ENCODE measurements at places on chromosomes 6 and 20. TPM values are rescaled to one million over a fixed set of nuclear protein-coding genes. Genes with fewer than 3 reads are reported as not detected.
A peak's percentile ranks its signal among the peaks of the same experiment; 100 is the strongest.

DNA sequence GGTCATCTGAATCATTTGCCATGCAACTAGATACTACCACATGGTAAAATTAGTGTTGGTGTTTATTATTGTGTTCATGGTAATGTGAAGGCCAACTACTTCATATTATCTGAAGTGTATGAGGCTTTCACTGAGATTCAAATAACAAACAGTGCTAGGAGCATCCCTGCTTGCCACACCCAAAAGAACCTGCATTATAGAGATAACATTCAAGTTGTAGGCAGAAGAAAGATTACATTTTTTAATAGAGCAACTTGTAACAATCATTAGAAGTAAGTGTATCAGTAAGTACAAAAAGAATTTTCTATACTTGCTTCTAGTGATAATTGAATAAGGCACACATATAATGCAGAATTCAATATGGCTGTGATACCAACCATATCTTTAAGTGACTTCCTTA lies 49.8 kb downstream of the BCKDHB start:
- DNase-seq, result no peak

- DNase-seq, result peak; percentile 93
Observed at GRCh38 chr6:15621203-15622044, 41.4 kb downstream of the DTNBP1 start.

GRCh38 chr20:1307571-1307971 lies 21.4 kb downstream of the SDCBP2 start:
- DNase-seq, result no peak

DNA sequence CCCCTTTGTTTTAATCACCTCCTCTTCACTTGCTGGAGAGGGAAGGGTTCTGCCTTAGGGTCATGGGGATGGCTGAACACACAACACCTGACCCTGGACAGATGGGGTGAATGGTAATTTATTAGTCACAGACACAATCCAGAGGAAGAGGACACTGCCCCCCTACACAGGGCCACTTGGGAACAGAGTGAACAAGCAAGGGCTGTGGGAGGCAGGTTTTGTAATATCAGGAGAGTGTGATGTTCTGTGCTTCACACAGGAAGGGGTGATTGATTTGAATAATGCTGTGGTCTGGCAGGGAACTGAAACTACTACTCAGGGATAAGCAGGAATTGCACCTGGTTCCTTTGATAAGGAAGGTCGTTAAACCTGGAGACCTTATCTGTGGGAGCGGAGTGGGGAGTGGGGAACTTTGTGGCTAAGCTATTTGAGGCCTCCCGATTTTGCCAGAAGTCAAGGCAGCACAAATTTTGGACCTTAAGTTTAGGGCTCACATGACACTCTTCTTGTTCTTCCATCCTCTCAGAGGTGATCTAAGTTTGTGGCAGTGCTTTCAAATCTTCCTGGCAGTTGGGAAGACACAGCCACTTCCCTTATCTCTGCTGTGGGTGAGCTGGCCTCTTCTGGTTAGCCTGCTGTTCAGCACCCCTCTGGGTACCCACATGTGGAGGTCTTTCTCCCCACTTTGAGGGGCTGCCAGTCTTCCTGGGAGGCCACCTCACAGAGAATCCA lies 77.8 kb downstream of the CD164 start:
- DNase-seq, result no peak

DNA sequence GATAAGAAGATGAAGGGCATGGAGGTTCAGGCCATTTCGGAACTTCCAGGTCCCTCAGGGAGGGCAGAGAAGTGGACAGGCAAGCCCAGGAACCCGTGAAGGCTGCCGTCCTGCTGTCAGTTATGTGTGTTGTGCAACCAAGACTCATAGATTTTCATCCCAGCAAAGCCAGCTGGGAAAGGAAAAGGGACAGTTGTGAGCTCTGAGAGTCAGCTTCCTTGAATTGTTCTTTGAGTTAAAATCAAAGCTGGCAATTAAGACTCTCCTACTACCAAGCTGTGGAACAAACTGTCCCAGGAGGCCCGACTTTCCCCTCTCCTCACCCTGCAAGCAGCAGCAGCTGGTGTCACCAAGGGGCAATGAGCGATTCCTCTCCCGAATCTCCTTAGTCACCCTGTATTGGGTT lies 46.3 kb upstream of the IYD start:
- DNase-seq, result no peak

DNA sequence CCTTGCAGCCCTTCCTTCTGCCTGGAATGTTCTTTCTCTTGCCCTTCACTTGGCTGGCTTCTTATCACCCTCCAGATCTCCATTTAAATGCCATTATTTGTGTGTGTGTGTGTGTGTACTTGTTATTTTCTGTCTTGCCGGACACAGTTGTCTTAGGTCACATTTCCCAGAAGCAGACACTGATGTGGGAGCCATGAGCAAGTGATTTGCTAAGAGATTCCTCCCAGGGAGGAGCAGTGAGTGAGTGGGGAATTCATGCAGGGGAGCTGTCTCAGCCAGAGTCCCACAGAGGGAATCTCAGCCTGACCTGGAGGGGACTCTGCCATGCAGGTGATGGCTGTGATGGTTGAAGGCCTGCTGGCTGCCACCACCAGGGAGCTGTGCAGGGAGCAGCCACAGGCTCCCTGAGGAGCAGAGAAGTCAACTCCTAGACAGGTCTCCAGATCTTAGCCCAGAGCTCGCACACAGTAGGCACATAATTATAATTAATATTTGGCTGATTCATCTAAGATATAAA lies 96.5 kb downstream of the SYNDIG1 start:
- DNase-seq, result no peak

DNA sequence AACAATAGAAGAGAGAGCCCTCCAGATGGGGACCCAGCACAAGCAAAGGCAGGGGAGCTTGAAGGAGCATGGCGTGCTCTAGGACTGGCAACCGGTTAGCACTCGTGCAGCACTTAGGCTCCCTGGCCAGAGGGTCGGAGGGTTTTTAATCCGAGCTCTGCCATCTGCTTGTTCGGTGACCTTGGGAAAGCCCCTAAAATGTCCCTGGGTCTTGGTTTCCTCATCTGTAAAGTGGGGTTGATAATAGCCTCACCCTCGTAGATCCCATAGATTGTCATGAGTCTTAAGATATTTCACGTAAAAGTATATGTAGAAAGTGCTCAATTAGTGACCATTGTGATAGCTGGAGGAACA lies 16.6 kb upstream of the HCK start:
- DNase-seq, result no peak

DNA sequence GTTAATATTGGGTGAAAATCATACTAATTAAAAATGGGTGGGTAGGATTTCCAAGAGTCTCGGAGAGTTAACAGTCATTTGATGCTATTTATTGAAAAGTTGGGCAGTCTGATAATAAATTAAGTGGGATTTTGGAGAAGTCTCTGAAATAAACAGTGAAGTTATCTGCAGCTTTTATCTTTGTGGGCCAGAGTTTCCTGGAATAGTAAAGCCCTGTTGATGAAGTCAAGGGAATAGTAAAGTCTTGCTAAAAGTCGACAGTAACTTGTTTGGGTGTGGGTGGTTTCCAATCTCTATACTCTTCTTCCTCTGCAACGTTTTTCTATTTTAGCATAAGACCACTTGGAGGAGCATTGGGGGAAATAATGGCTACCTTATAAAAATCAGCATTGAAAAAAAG lies 493.6 kb downstream of the EPM2A start:
- DNase-seq, result no peak

GRCh38 chr6:151422981-151423380 lies 28.9 kb downstream of the RMND1 start:
- DNase-seq, result no peak

- peak; percentile 13 for DNase-seq
Observed at GRCh38 chr20:41174782-41175181, 37.4 kb downstream of the PLCG1 start.

- no peak for DNase-seq
Observed at GRCh38 chr6:139690007-139690406, 315.6 kb upstream of the CITED2 start.

DNA sequence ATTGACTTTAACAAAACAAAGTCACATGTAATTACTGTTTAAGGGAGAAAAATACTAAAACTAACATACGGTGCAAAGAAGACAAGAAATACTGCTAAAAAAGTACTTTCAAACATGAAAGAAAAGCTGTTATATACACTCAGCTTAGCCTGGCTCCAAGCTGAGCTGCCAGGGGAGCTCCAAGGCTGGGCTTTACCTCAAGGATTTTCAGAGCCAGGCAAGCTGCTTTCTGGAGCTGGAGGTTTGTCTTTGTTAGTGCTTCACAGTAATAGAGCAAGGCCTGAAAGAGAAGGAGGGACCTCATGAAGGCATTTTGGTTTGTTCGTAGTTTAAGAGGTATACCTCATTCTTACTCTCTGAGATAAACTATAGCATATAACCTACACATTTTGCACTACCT lies 19.6 kb upstream of the ARMH2 start:
- DNase-seq, result no peak

DNA sequence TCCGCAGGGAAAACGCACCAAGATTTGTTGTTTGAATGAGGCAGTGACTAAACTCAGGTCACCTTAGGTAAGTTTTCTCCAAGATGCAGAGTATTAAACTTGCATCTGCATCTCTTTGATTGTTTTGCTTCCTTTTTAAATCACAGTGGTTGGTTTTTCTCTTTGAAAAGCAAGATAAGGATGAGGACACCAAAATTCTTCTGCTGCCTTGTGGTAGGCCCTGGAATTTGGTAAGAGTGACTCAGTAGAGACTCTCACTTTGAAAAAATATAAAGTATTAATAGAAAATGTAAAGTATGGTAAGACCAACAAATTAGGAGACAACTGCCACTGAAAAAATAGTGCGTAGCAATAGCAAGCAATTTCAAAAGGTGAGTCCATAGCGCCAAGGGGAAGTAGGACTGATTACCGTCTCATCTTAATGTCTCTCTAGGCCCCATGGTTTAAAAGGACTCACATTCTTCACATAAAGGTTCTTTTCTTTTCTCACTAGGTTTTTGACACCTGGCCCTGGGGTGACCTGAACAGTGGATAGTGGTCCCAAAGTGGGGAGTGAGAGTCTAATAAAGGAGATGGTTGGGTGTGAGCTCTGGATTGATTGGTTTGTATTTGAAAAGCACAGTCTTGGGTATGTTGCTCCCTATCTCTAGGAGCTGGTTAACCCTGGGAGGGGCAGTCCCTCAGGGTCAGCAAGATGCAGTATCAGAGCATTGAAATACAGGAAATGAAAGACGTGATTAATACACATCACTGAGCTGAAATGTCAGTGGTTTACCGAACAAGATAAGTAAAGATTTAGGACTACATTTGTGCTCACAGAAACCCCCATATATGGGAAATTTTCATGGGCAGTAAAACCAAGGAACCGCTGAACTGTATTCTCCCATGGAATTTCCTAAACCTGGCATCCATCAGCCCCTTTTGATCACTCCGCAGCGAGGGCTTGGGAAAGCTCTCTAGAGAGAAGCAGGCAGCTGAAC lies 221.2 kb downstream of the SLC24A3 start:
- no peak for DNase-seq

DNA sequence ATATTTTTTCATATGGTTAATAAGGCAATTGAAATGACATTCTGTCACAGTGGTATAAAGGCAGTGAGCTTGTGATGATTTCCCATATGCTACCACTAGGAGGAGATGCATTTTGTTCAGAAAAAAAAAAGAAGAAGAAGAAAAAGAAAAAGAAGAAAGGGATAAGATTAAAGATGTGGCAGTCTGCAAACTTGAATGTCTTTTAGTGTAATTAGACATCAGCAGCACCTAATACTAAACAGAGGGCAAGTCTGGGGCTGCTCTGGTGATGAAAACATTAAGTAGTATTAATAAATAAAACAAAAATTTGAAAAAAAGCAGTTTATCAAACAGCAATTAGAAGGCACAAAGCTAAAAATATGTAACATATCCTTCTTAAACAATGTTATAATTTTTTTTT lies 95.4 kb upstream of the DEFB112 start:
- DNase-seq, result no peak

LGSN gene
- not detected for total RNA-seq

OR2H1 gene
- total RNA-seq, result not detected

LY6G6D gene
- total RNA-seq, result not detected

HLA-DMA gene
- total RNA-seq, result 11.4 TPM

PHACTR1 gene
- total RNA-seq, result not detected

All from G401 (cell line).